ENCODE measurements at places on chromosomes 12 and 14. TPM values are rescaled to one million over a fixed set of nuclear protein-coding genes. Genes with fewer than 3 reads are reported as not detected.

The RPL10L gene
- not detected for total RNA-seq

The SIX6 gene
- total RNA-seq: not detected

The TESPA1 gene
- total RNA-seq: not detected

The DAO gene
- not detected for total RNA-seq

The SNAPC1 gene
- total RNA-seq: 17.8 TPM

The DIO2 gene
- total RNA-seq: not detected

The MFAP5 gene
- not detected for total RNA-seq
